ENCODE measurements at places on chromosomes 2 and 18. TPM values are rescaled to one million over a fixed set of nuclear protein-coding genes. Genes with fewer than 3 reads are reported as not detected.

The CRACDL gene
- 0.29 TPM for total RNA-seq

- no peak overlapping the region for H3K27ac ChIP-seq
- peaks cover 24% of the 10 kb centered on the region for H3K4me1 ChIP-seq
- H3K4me3 ChIP-seq: peak overlapping the region; percentile 89
- H3K27me3 ChIP-seq: peaks cover 45% of the 10 kb centered on the region
Measured at GRCh38 chr18:32469691-32470459, 807 bp downstream of the GAREM1 start.

DNA sequence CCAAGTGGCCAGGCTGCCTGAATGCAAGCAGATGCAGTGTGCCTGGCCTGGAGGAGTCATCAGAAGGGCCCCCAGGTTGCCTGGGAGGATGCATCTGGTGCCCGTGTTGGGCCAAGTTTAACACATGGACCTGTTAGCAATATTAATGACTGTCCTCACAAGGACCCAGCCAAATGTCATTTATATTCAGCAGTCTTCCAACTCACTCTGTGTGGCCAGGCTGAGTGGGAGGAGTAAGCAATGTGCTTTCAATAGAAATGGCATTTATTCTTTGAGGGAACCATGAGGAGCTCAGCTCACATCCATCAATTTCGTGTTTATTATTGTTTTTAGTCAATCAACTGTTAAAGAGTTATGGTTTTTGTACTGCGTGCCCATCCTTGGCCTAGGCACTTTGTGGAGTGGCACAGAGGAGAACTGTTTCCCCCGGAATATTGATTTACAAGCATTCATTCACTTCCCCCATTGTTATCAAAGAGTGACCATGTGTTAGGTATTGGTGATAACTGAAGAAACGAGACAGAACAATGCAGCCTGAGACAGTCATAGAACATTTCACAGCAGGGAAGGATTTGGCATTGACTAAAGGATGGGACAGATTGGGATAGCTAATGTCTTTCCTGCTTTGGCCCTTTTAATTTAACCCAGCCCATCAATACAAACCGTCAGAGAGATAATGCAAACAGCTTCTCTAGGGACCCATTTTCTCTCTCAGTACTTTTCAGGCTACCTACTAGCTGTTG lies 725.2 kb downstream of the TSN start:
- H3K4me1 ChIP-seq: no peaks in the 10 kb centered on the region
- H3K4me3 ChIP-seq: no peak overlapping the region
- no peak overlapping the region for H3K27ac ChIP-seq
- H3K27me3 ChIP-seq: no peaks in the 10 kb centered on the region

The INPP1 gene
- total RNA-seq: 3.0 TPM

- no peak overlapping the region for H3K27ac ChIP-seq
- H3K36me3 ChIP-seq: no peaks in the 10 kb centered on the region
- no peaks in the 10 kb centered on the region for H3K27me3 ChIP-seq
- H3K4me3 ChIP-seq: no peak overlapping the region
- no peak for DNase-seq
- H3K4me1 ChIP-seq: no peaks in the 10 kb centered on the region
Measured at GRCh38 chr2:35447215-35447614, 908.4 kb upstream of the CRIM1 start.

DNA sequence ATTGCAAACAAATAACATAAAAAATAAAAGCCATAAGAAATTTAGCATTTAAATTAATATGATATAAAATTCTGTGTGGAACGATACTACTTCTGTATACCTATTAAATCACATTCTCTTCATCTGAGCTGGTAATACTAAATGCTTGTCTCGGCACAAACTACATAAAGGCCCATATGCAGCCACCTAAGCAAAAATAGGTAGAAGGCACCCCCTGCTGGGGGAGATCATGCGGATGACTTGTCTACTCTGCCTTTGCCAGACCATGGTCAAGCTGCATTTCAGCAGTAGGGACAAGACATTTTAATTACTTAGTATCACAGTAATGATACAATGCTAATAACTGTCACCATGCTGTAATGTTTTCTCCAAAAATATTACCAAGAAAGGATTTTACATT lies 108.0 kb downstream of the CDH19 start:
- H3K4me3 ChIP-seq: no peak overlapping the region
- H3K4me1 ChIP-seq: no peaks in the 10 kb centered on the region
- H3K36me3 ChIP-seq: no peaks in the 10 kb centered on the region
- H3K27ac ChIP-seq: no peak overlapping the region
- no peak for DNase-seq

- H3K4me3 ChIP-seq: no peak overlapping the region
- peaks cover 4% of the 10 kb centered on the region for H3K4me1 ChIP-seq
- H3K27me3 ChIP-seq: peaks cover 39% of the 10 kb centered on the region
- peaks cover 3% of the 10 kb centered on the region for H3K36me3 ChIP-seq
- H3K27ac ChIP-seq: no peak overlapping the region
Measured at GRCh38 chr2:20565101-20565622, 85.7 kb downstream of the HS1BP3 start.

DNA sequence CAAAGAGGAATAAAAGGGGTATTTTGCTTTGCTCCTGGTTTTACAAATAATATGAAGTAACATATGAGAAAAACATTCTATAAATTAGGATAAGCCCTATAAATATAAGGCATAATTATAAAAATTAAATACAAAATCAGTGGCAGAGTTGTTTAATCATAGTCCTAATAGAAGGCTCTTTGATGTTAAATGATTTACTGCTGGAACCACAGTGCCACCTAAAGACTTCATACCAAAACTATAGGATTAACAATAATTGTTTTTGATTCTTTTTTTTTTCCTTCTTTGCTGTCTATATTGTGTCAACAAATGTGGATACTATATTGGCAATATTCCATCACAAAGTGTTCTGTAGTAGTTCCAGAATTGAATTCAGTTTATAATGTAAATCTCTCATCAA lies 837.7 kb upstream of the SLC39A10 start:
- no peaks in the 10 kb centered on the region for H3K4me1 ChIP-seq
- no peak overlapping the region for H3K4me3 ChIP-seq
- no peak overlapping the region for H3K27ac ChIP-seq
- no peaks in the 10 kb centered on the region for H3K27me3 ChIP-seq
- no peak for DNase-seq

The FHOD3 gene
- total RNA-seq: not detected

Measured in T-helper 17 cell (primary cell).